ENCODE measurements at places on chromosomes 1 and 21.

DNA sequence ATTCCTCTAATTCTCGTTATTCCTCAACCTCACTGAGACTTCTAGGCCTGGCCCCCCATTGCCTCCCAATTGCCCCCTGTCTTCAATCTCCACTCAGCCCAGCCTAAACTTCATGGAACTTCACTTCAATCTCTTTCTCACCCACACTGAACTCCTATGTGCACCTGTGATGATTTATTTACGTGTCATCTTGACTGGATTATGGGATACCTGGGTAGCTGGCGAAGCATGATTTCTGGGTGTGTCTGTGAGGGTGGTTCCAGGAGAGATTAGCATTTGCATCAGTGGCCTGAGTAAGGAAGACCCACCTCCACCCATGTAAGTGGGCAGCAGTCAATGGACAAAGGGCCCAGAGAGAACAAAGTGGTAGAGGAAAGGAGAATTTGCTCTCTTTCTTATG, 587.0 kb downstream of the NPHP4 start:
- DNase-seq, result no peak

GRCh38 chr1:30028283-30028682, 695.1 kb downstream of the MATN1 start:
- no peak for DNase-seq

DNA sequence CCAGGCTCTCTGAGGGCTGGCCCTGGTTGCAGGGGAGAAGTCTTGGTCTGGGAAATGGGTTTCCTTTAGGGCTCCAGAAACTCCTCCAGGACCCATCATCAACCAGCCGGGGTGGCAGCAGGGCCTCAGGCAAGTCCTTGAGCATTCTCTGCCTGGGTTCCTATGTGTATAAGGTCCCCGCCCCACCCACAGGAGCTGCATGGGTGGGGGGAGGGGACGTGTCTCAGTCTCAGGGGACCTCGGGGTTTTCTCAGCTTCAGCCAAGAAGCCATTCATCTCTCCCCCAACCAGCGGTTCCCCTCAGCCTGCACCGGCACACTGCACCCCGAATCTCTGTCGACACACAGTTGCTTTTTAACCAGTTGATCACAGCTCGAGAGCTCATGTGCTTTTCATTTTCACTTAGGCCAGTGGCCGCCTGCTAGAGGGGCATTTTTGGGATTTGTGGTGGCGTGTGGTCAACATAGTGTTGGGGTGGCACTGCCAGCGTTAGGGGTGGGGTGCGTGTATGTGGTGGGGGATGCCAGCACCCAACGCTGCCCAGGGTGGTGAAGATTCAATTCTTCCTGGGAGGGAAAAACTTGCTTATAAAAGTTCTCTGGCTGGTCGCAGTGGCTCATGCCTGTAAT, 6.5 kb downstream of the RUNX3 start:
- no peak for DNase-seq

- no peak for DNase-seq
Measured at GRCh38 chr1:76713535-76713934, 153.7 kb upstream of the ST6GALNAC5 start.

DNA sequence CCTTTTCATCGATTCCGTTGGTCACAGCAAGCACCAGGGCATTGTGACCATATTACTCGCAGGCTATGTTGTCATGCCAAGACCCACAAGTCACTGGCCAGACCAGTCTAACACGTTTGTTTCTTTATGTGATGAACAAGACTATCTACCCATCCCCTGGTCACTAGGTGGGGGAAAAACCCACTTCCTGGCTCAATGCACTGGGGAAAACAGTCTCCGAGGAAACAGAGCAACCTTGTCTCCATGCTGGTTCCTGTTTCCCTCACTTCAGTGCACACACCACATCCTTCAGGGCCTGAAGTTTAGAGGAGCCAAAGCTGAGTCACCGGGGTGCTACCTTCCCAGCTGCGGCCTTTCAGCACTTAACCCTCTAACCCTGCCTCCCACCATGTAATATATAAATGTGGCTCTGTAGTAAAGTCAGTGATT, 20.9 kb downstream of the ERICH3 start:
- DNase-seq, result no peak

DNA sequence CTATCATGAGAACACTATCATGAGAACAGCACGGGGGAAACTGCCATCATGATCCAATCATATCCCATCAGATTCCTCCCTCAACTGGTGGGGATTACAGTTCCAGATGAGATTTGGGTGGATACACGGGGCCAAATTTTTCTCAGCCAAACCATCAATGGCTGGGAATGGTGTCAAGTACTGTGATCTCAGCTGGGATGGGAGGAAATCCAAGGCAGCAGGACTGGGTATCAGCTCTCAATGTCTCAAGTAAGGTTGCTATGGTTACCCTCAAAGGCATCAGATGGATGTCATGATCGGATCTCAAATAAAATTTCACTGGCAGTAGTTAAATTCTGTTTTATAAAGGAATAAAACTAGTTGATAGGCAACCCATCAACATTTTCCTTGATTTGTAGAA, 399.0 kb downstream of the KCNT2 start:
- no peak for DNase-seq

DNA sequence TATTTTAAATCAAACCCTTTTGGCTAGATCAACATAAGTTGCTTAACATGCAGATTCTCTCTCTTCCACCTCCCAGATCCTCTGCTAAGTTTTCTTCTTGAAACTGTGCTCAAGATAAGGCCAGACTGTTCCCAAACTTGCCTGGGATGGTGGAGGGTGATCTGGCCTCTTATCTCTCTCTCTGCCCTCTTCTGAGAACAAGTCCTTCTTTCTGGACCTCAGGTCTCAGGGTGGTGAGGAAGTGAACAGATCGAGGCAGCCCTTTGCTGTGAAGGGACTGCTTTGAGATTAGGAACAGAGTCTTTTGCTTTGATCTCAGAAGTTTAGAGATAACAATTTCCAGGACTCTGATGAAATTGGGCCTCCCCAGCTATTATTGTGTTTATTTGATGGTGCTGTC, 70.7 kb downstream of the HUNK start:
- DNase-seq, result no peak

- no peak for DNase-seq
Measured at GRCh38 chr1:71587961-71588360, 507.1 kb upstream of the ZRANB2 start.

- no peak for DNase-seq
Measured at GRCh38 chr1:221644663-221645258, 97.1 kb downstream of the DUSP10 start.

- DNase-seq, result no peak
Measured at GRCh38 chr1:240435996-240436566, 175.9 kb downstream of the GREM2 start.

- no peak for DNase-seq
Measured at GRCh38 chr1:22588899-22589422, 25.7 kb downstream of the EPHA8 start.

DNA sequence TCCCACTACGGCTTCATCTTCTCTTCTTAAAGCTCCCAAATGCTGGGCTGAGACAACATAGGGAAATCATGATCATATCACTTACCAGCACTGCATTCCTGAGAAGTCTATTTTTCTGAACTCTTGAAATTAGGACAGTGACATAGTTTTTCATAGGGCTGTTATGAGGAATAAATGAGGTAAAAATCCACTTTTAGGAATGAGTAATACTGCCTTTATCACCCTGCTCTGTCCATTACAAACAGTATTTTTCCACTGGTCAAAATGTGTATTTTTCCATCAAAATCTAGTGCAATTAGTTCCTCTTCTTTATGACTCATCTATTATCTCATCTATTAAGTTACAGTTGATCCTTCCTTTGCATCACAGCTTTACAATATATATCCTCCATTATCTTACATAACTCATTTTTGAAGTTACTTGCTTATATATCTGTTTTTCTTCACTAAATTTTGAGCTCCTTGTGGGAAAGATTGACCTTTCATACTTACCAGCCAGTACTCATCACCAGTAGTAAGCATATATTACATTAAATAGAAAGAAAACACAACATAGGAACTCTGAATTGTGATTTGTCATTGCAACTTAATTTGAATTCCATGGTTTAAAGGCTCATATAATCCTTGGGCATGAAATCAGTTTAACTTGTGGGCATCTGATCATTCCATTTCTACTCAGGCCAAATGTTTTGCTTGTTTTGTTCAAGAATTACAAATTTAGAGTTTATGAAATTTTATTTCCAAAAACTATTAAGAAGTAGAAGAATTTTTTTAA, 37.1 kb downstream of the PRRX1 start:
- DNase-seq, result no peak

GRCh38 chr1:93123201-93123783, 44.2 kb downstream of the MTF2 start:
- no peak for DNase-seq

- DNase-seq, result no peak
Measured at GRCh38 chr1:104765085-104765484, 1015.4 kb downstream of the AMY1C start.

DNA sequence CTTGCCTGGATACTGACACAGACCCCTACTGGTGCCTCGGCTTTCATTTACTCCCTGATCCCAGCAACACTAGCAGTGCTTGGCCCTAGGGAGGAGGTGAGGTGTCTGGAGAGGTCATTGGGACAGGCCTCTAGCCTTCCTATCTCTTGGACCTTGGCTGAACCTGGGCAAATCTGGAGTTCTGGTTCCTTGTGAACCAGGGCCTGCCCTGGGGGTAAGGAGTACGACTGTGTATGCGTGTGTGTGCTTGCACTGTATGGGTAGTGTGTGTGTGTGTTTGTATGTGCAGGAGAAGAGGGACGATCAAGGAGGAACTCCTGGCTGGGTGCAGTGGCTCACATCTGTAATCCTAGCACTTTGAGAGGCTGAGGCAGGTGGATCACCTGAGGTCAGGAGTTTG, 252.7 kb upstream of the CSF3R start:
- DNase-seq, result no peak

GRCh38 chr1:210132582-210132981, 100.0 kb upstream of the SERTAD4 start:
- DNase-seq, result no peak

GRCh38 chr1:150579945-150580642, 684 bp upstream of the MCL1 start:
- DNase-seq, result no peak

DNA sequence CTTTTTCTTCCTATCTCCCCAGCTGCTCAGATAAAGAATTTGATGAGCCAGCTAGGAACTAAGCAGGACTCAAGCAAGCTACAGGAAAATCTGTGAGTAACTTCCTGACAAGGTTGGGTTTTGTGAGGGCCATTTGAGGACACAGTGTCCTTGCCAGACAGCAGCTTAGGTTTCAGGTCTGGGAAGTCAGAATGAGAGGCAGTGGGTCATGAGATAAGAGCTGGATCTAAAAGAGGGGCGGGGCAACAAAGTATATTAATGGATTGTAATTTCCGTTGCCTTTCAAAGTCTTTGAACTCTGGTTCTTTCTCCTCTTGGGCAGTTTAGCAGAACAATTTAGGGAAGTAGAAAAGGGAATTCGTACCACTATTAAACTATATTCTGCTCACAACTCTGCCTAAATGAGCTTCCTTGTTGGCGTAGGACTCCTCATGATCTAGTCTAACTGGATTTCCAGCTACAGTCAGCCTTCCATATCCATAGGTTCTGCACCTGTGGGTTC, 16.6 kb downstream of the STX12 start:
- DNase-seq, result no peak

- DNase-seq, result no peak
Measured at GRCh38 chr21:44088401-44088780, 18.8 kb upstream of the PWP2 start.

DNA sequence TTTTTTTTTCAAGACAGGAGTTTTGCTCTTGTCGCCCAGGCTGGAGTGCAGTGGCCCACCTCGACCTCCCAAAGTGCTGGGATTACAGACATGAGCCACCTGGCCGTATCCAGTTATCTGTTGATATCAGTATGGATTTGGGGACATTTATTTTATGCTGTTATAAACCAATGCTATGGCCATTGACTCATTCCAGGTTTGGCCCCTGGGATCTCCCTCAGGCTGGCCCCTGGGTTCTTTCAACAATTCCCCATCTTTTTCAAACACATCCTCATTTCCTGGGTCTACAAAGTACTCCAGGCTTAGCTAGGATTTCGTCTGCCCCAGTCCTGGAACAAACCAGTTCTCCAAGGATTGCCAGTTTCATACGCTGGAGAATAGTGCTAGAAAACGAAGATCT, 44.1 kb downstream of the WDR4 start:
- no peak for DNase-seq

GRCh38 chr1:26429721-26430120, 2.4 kb upstream of the DHDDS start:
- DNase-seq, result no peak

GRCh38 chr1:50346621-50347020, 76.6 kb downstream of the DMRTA2 start:
- DNase-seq, result no peak

GRCh38 chr1:83503153-83503552, 495.8 kb downstream of the TTLL7 start:
- no peak for DNase-seq

GRCh38 chr1:185238447-185238846, 78.6 kb downstream of the IVNS1ABP start:
- DNase-seq, result no peak

DNA sequence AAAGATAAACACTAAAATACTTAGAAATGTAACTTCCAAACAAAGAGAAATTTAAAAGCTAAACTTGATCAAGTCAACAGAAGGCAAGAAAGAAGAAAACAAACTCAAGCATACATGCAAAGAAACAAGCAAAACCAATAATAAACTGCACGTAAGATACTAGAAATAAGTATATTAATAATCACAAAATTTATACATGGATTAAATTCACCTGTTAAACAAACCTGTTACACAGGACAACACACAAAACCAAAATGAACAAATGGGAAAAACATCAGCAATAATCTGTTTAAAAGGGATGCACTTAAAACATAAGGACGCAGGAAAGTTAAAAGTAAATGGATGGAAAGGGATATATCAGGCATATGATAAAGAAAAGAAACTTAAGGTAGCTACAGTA, 165.8 kb downstream of the CDC42BPA start:
- DNase-seq, result no peak

DNA sequence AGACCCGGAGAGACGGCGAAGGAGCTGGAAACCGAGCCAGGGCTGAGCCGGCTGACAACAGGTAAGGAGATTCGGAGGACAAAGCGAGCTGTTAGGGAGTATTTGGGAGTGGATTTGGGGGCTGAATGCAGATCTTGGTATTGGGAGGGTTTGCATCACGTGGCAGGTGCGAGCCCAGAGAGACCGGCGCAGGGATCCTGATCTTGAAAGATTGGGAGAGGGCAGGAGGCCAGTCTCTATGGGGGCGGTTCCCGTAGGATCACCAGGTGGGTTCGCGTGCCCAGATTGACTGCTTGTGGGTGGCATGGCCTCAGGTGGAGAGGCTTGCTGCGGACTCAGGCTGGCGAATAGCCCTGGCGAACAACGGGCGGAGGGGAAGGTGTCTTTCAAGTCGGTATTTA, 204 bp downstream of the CIART start:
- DNase-seq, result peak; percentile 51
